ENCODE measurements at places on chromosomes 2 and 18. TPM values are rescaled to one million over a fixed set of nuclear protein-coding genes. Genes with fewer than 3 reads are reported as not detected.
A peak's percentile ranks its signal among the peaks of the same experiment; 100 is the strongest.

DNA sequence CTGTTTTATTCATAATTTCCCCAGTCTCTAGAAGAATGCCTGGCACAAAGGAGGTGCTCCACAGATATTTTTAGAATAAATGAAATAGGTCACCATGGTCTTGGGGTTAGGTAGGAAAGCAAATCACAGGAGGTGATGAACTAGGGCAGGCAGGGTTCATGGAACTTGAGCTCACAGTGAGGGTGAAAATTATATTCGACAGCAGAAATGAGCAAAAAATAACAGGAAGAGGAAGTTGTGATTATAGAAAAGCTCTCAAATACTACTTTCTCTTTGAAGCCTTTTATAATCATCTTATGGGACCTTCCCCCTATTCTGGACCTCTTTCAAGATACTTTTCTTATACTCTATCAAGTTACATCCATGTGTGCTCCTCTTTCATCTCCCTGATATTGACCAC lies 4.5 kb upstream of the CREB1 start:
- peaks cover 3% of the 10 kb centered on the region for H3K4me1 ChIP-seq
- no peak overlapping the region for H3K27ac ChIP-seq
- H3K27me3 ChIP-seq, result no peaks in the 10 kb centered on the region
- H3K36me3 ChIP-seq, result no peaks in the 10 kb centered on the region
- DNase-seq, result no peak

DNA sequence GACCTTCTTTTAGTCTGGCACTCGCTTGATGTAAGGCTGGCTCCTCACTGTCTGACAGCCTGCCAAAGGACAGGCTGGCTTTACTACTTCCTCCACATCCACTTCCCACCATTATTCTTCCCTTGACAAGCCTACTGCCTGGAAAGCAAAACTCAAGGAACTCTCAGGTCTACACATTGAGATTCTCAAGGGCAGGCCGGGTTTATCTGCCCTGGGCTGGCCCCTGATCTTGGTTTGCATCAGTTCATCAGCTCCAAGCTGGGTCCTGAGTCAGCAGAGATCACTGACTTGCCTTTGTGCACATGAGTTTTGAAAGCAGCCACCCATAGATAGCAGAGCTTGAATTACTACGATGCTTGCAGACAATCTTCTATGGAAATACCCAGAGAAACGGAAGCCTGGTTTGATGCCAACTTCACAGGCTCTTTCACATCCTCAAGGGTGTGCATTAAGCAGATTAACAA lies 53.9 kb downstream of the KCTD18 start:
- peaks cover 8% of the 10 kb centered on the region for H3K36me3 ChIP-seq
- no peak overlapping the region for H3K4me3 ChIP-seq
- no peak for DNase-seq
- no peak overlapping the region for H3K27ac ChIP-seq

- no peak for DNase-seq
- H3K27me3 ChIP-seq, result no peaks in the 10 kb centered on the region
- H3K36me3 ChIP-seq, result no peaks in the 10 kb centered on the region
- no peak overlapping the region for H3K4me3 ChIP-seq
- no peak overlapping the region for H3K27ac ChIP-seq
Observed at GRCh38 chr18:45357686-45358470, 257.4 kb upstream of the SLC14A2 start.

GRCh38 chr18:29523371-29523770 lies 1346.4 kb upstream of the CDH2 start:
- no peaks in the 10 kb centered on the region for H3K4me1 ChIP-seq
- no peaks in the 10 kb centered on the region for H3K27me3 ChIP-seq
- H3K27ac ChIP-seq, result no peak overlapping the region
- no peaks in the 10 kb centered on the region for H3K36me3 ChIP-seq
- no peak for DNase-seq

GRCh38 chr2:220948579-220948978 lies 623.5 kb downstream of the EPHA4 start:
- H3K27me3 ChIP-seq, result no peaks in the 10 kb centered on the region
- DNase-seq, result no peak
- H3K36me3 ChIP-seq, result no peaks in the 10 kb centered on the region
- no peak overlapping the region for H3K27ac ChIP-seq
- H3K4me1 ChIP-seq, result no peaks in the 10 kb centered on the region
- H3K4me3 ChIP-seq, result no peak overlapping the region

- H3K27ac ChIP-seq, result no peak overlapping the region
- no peaks in the 10 kb centered on the region for H3K27me3 ChIP-seq
Observed at GRCh38 chr2:222747526-222748160, 76.2 kb downstream of the MOGAT1 start.

GRCh38 chr2:143255086-143255485 lies 125.9 kb downstream of the ARHGAP15 start:
- H3K4me1 ChIP-seq, result no peaks in the 10 kb centered on the region
- H3K27ac ChIP-seq, result no peak overlapping the region
- H3K4me3 ChIP-seq, result no peak overlapping the region
- H3K36me3 ChIP-seq, result no peaks in the 10 kb centered on the region

DNA sequence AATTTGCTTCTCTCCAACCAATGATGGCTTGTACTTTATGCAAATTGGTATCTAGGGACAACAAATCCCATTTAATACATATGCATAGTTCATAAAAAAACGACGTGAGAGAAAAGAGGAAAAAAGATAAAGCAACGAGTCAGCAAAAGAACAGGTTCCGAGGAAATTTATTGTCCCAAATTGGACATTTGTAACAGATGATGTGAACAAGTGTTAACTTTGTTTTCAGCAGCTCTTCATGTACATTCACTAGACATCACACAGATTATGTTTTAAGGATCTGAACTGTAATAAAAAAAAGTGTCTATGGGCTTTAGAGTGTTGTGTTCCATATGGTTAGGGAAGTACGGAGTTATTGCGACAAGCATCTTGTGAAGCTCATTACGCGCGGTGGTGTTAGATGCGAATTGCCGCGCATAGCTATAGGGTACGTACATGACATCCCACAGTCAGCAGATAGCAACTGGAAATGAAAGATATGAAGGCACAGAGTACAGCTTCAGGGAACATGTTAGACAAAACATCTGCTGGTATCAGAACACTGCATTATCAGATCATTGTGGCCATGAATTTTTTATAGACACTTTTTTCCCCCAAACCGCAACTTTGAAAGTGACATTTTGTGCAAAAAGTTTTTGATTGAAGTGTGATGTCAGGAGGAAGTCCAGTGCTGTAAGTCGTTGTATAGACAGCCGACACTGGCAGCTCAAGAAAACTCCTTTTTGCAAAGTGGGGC lies 1073.1 kb upstream of the FANCL start:
- H3K4me3 ChIP-seq, result no peak overlapping the region
- DNase-seq, result peak; percentile 20
- H3K27ac ChIP-seq, result no peak overlapping the region
- H3K27me3 ChIP-seq, result no peaks in the 10 kb centered on the region
- peaks cover 6% of the 10 kb centered on the region for H3K4me1 ChIP-seq
- H3K36me3 ChIP-seq, result no peaks in the 10 kb centered on the region

DNA sequence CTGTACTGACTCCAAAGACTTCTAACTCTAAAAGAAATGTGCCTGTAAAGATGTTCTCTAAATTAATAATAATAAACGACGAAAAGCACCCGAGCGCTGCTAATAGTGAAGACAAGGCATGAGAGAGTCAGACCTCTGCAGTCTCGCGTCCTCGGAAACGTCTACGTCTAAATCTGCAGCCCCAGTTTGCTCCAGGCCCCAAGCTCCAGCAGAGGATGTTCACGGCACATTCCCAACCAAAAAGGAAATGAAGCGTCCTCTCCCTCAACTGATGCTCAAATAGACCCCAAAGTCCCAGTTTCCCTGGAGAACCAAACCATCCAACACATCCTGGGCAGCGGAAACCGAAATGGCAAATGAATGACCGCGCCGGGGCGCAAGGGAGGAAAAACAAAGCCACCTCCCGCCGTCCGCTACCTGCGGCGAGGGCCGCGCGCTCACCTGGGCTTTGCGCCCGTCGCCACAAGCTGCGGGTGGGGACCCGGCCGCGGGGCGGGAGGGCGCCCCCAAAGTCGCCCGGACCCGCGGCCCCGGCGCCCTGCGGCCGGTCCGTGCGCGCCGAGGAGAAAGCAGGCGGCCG lies 47.1 kb upstream of the CCDC150 start:
- peak; percentile 73 for DNase-seq
- peaks cover 4% of the 10 kb centered on the region for H3K4me1 ChIP-seq
- peaks cover 5% of the 10 kb centered on the region for H3K27me3 ChIP-seq
- H3K4me3 ChIP-seq, result peak overlapping the region; percentile 68
- H3K27ac ChIP-seq, result peak overlapping the region; percentile 45

The MTCL1 gene
- total RNA-seq, result 4.1 TPM

DNA sequence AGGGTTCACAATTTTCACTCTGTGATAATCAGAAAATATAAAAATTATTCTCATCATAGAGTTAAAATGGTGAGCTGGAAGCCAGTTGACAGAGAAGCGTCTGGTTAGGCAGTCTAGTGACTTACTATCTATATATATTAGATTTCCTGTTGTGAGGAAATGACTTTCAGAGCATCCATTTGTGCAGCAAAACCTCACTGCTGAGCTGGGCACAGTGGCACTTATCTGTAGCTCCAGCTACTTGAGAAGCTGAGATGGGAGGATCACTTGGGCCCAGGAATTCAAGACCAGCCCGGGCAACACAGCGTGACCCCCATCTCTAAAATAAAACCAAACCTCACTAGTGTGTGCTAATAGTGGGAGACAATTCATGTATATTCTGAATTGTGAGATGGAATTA lies 7.2 kb upstream of the KIAA2012 start:
- H3K27me3 ChIP-seq, result no peaks in the 10 kb centered on the region
- H3K36me3 ChIP-seq, result no peaks in the 10 kb centered on the region
- H3K27ac ChIP-seq, result no peak overlapping the region
- no peak for DNase-seq
- no peaks in the 10 kb centered on the region for H3K4me1 ChIP-seq

DNA sequence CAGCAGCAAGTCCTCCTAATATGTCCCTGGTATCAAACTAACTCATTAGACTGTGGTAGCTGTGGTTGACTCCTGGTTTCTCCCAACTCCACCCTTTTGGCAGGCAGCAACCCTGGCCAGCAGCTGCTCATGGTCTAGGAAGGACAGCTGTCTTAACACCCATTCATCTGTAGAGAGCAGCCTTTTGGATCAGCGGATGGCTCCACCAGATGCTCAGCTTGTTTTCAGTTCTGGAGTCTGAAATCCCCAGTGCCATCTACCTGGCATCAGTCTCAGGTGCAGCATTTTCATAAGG lies 100.5 kb downstream of the SPOPL start:
- H3K27ac ChIP-seq, result no peak overlapping the region
- no peak for DNase-seq
- no peaks in the 10 kb centered on the region for H3K4me1 ChIP-seq
- no peak overlapping the region for H3K4me3 ChIP-seq
- H3K27me3 ChIP-seq, result no peaks in the 10 kb centered on the region

DNA sequence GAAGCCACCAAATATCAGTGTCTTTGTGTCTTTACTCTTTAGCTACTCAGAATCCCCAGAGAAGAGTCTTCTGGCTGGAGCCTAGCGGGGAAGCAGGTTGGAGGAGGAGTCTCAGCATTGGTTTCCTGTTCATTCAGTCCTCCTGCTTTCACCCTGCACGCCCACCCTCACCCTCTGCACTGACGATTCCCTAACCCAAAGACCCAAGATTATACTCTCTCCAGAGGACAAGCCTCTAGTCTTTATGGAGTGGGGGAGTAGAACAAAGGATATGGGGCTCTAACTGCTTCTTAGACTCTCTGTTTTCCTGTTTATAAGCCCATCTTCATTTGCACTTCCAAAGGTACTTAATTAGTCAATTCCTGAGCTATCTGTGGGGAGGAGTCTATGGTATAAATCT lies 338.8 kb downstream of the AGPS start:
- H3K36me3 ChIP-seq, result no peaks in the 10 kb centered on the region
- peaks cover 23% of the 10 kb centered on the region for H3K4me1 ChIP-seq
- no peak for DNase-seq
- H3K4me3 ChIP-seq, result no peak overlapping the region
- H3K27ac ChIP-seq, result no peak overlapping the region
- H3K27me3 ChIP-seq, result no peaks in the 10 kb centered on the region

DNA sequence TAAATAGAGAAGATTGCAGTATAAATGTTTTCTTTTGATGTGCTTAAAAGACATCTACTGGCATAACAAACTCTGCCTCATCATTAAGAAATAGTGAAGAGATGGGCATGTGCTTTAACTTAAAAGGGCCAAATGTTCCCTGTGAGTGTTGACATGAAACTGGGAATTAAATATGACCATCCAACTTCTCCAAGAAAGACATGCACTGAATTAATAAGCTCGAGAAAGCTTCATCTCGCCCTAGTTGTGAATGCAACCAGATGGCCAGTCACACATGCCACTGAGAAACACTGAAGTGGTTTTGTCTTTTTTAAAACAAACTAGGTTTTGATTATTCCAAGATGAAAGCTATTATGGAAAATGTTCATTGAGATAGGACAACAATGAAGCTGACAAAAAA lies 479.2 kb downstream of the RIT2 start:
- no peaks in the 10 kb centered on the region for H3K27me3 ChIP-seq
- DNase-seq, result no peak
- no peaks in the 10 kb centered on the region for H3K4me1 ChIP-seq
- no peak overlapping the region for H3K4me3 ChIP-seq
- no peak overlapping the region for H3K27ac ChIP-seq

DNA sequence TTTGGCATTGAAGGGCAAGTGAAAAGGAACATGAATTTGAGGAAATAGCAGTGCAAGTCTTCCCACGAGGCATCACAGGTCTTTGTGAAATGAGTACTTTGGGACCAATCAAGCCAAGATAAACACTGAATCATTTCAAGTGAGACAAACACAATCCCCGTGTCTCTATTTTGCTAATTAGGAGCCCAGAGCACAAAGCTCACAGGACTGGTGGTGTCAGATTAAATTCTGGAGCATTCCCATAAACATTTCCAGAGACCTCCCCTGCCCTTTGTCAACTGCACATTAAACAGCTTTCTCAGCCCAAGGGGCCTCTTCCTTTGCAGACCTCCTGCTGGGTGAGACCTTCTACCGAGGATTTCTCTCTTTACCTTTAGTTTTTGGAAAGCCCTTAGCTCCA lies 50.7 kb downstream of the DAPL1 start:
- no peaks in the 10 kb centered on the region for H3K27me3 ChIP-seq
- peak; percentile 22 for DNase-seq
- H3K27ac ChIP-seq, result no peak overlapping the region
- no peak overlapping the region for H3K4me3 ChIP-seq
- no peaks in the 10 kb centered on the region for H3K36me3 ChIP-seq
- H3K4me1 ChIP-seq, result no peaks in the 10 kb centered on the region

The CEP76 gene
- 4.4 TPM for total RNA-seq

GRCh38 chr2:177239053-177239452 lies 25.5 kb downstream of the NFE2L2 start:
- H3K27ac ChIP-seq, result peak overlapping the region; percentile 59
- no peak overlapping the region for H3K4me3 ChIP-seq
- H3K36me3 ChIP-seq, result no peaks in the 10 kb centered on the region
- peaks cover 29% of the 10 kb centered on the region for H3K4me1 ChIP-seq

GRCh38 chr2:11396467-11397445 lies 52.3 kb upstream of the ROCK2 start:
- H3K36me3 ChIP-seq, result no peaks in the 10 kb centered on the region
- no peak overlapping the region for H3K27ac ChIP-seq
- no peak for DNase-seq
- peaks cover 14% of the 10 kb centered on the region for H3K4me1 ChIP-seq
- no peaks in the 10 kb centered on the region for H3K27me3 ChIP-seq

The HOXD9 gene
- 0.80 TPM for total RNA-seq

The PLCD4 gene
- 4.7 TPM for total RNA-seq
